GM04504 (cell line): ENCODE measurements at places on chromosomes 1 and 21.
A peak's percentile ranks its signal among the peaks of the same experiment; 100 is the strongest.

- DNase-seq = no peak
Measured at GRCh38 chr1:204327359-204327758, 32.4 kb downstream of the PLEKHA6 start.

DNA sequence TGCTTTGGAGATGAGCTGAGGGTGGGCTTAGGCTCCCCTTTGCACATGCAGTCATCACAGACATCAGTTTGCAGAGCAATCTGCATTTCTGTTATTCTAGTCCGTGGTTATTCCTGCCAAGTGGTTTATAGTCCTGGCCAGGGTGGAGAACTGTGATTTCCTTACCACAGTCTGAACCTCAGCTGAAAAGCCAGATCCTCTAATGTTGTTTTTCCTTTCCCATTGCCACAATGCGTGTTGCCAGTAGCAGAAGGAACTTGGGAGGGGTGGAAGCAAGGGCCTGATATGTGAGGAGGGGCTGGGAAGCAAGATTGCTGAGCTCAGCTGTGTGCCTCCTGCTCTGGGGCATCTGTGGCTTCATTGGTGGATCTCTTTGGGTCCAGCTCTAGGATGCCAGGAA is 18.0 kb upstream of the ST3GAL3 start:
- no peak for DNase-seq

DNA sequence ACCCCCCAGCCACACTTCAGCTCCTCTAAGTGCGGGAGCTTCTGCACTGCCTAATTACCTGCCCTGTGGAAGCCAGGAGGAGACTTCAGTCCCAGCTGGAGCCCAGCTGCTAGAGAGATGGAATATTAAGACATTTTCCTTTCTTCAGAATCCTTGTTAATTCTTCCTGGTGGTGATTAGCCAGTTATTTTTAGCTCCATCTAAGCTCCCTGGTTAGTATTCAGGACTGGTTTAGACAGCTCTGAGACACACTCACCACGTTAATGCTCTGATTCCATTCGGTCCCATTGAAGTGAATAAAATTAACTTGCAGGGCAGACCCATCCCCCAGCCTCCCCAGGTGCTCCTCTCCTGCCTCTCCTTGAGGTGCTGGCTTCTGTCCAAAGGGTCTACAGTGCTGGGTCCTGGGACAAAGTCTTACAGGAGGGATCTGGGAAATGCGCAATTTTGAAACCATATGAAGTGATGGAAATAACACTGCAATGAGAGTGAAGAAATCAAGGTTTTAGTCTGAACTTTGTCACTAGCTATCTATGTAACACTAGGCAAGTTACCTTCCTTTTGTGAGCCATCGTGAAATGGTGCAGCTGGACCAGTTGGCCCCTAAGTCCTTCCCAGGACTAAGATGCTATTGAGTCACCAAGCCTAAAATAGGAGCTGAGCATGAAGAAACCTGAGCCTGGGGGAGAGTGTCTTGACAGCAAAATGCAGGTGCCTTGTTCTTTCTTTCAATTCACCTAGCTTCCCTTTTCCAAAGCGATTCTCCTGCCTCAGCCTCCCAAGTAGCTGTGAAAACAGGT is 117.4 kb upstream of the ATP1A1 start:
- DNase-seq = no peak

DNA sequence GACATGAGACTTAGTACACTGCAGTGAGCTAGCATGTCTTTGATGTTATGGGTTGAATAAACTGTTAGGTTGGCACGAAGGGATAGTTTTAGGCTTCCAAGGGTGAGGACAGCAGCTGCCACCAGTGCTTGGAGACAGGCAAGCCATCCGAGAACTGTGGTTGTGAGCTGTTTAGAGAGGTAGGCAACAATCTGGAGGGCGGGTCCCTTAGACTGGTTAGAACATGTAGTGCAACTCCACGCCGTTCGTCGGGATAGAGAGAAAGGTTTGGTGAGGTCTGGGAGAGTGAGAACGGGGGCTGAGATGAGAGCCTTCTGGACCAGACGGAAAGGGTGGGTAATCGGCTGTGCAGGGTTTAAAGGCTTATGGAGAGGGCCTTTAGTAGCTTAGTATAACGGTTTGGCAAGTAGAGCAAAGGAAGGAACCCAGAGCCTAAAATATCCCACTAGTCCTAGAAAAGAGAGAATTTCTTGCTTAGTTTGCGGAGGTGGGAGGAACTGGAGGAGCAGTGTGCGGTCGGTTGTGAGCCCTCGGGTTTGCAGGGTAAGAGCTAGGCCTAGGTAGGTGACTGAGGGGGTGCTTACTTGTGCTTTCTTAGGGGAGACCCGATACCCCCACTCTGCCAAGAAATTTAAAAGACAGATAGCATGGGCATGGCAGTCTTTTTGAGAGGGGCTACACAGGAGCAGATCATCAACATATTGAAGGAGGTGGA is 72.8 kb downstream of the CNST start:
- DNase-seq = no peak

- DNase-seq = no peak
Measured at GRCh38 chr1:17229379-17229778, 19.5 kb upstream of the PADI3 start.

- DNase-seq = peak; percentile 39
Measured at GRCh38 chr1:16111771-16112595, 38.5 kb upstream of the FAM131C start.

GRCh38 chr1:162222014-162222413 is 152.5 kb downstream of the NOS1AP start:
- DNase-seq = no peak

- no peak for DNase-seq
Measured at GRCh38 chr1:235006132-235006721, 122.4 kb downstream of the TOMM20 start.

GRCh38 chr1:1247341-1247913 is 905 bp upstream of the C1QTNF12 start:
- DNase-seq = no peak
